WTC11 (cell line): ENCODE measurements at places on chromosomes 5 and 9. TPM values are rescaled to one million over a fixed set of nuclear protein-coding genes. Genes with fewer than 3 reads are reported as not detected.

The GHR gene
- 0.48 to 0.57 TPM (median 0.53 TPM) in 3 replicates for total RNA-seq

The AGXT2 gene
- not detected in 3 replicates for total RNA-seq

The QRFP gene
- not detected in 3 replicates for total RNA-seq

The MRPL41 gene
- total RNA-seq: 70.1 to 79.4 TPM (median 74.8 TPM) in 3 replicates

DNA sequence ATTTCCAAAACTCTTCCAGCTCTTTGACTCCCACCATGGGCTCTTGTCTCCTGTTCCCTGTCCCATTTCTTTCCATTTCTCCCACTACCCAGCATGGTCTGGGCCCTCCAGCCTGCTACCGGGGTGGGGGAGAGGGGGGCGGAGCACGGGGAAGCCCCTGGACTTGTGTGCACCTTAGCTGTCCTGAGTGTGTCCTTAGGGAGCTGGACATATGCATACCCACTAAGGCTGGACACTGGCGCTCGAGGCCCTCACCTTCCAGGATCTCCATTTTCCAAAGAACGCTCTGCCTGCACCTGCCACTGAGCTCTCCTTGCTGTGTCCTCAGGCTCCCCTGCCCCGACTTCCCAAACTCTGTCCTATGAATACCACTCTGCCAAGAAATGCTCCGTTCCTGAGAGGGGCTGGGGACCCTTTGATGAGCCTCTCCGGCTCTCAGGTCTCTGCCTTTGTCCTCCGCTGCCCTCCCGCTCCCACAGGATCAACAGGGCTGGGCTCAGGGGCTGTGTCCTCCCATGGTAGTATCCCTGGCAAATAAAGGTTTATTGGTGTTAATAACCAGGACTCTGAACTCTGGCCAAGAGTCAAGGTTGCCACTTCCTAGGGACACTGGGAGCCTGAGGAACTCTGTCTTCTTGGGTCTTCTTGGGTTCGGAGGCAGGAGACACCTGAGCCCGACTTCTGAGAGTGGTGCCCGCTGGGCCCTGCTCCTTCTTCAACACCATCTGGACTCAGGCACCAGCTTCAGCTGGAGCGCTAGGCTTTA is 831 bp upstream of the SHROOM1 start:
- no peak for DNase-seq

GRCh38 chr9:98150164-98150563 is 31.1 kb upstream of the TRIM14 start:
- no peak for DNase-seq

DNA sequence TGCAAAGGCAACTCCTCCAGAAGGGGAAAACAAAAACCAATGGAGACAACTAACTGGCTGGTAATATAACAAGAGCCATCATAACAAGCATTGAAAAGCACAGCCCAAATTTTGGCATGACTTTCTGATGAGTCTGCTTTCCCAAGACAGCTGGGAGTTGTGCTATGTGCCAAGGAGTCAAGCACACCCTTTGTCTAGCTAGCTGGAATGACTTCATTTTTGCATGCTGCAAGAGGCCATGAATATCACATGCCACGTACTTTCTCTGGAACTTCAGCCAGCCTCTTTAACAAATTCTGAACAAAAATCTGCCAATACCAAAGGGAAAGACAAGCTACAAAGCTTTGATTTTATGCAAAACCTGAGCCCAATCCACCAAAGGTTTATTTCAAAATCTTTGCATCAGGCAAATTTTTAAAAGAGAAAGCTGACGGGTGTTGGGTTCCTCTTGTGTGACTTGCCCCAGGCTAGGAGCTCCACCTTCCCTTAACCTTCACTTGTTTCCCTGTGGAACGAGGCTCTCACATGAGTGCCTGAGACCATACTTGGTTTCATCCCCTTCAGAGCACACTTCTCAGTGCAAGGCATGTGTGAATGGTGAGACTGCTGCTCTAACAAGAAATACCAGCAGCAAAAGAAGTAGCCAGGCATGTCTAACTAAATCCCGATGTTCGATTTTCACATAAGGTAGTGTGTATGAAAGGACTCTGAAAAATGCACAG is 47.3 kb downstream of the S1PR3 start:
- DNase-seq: no peak

DNA sequence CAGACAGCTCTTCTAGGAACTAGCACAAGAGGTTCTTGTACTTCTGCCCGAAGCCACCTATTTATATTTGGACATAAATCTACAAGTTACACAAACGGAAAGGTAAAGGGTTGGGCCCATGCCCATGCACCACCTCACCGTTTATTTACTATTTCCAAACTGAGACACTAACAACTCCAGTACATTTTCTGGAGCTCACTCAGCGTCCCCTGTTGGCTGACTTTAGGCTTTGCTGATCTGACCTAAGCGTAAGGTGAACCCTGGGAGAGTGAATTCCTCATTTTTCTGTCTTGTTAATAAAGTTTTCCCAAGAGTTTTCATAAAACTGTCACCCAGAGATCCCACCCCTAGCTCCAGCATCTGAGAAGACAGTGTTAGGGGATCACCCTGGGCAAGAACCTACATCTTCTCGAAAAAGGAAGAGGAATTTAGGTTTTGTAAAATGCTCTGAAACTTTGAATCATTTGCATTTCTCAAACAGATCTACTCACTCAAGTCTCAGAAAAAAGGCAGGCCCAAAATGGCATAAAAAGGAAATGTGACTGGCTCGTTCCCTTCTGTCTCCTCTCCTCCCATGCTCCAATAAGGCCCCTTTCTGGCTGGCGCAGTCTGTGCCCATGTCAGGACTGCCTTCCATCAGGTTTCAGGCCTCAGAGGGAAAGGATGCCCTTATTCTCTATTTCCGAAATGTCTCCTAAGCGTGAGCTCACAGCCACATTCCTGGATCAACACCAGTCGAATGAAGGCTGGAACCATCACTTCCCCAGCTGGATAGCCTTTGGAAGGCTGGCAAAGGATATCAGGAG is 201.3 kb downstream of the FANCC start:
- no peak for DNase-seq
